ENCODE measurements at places on chromosomes 1 and 21. TPM values are rescaled to one million over a fixed set of nuclear protein-coding genes. Genes with fewer than 3 reads are reported as not detected.

DNA sequence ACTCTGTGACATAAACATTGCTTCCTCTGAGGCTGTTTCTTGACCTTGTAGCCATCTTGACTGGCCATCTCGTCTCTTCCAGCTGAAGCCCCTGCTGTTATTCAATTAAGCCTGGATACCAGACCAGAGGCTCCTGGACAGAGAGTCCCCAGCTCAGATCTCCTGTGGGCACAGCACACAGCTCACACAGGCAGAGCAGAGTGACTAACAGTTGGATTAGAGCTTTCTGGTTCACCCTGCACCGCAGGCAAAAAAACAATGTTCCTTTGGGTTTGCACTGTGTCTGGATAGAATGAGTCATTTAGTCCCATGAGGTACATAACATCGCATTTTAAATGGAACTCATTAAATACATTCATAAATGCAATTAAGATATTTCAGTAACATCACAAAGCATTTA is 33.4 kb upstream of the USH2A start:
- no peak overlapping the region for H3K27ac ChIP-seq
- H3K4me3 ChIP-seq, result no peak overlapping the region
- H3K27me3 ChIP-seq, result no peaks in the 10 kb centered on the region
- no peak for DNase-seq
- H3K4me1 ChIP-seq, result no peaks in the 10 kb centered on the region

- no peak overlapping the region for H3K27ac ChIP-seq
- no peak overlapping the region for H3K4me3 ChIP-seq
Measured at GRCh38 chr1:30904191-30904961, 4.2 kb downstream of the SDC3 start.

- H3K36me3 ChIP-seq, result no peaks in the 10 kb centered on the region
- H3K27ac ChIP-seq, result peak overlapping the region; percentile 81
- no peak overlapping the region for H3K4me3 ChIP-seq
Measured at GRCh38 chr1:86773341-86774288, 69.2 kb downstream of the SH3GLB1 start.

- no peak for DNase-seq
- H3K4me3 ChIP-seq, result no peak overlapping the region
- no peaks in the 10 kb centered on the region for H3K4me1 ChIP-seq
- no peak overlapping the region for H3K27ac ChIP-seq
- H3K27me3 ChIP-seq, result no peaks in the 10 kb centered on the region
- no peaks in the 10 kb centered on the region for H3K36me3 ChIP-seq
Measured at GRCh38 chr1:158255656-158256055, 1.4 kb downstream of the CD1A start.

GRCh38 chr1:241963722-241964121 is 6.2 kb downstream of the BECN2 start:
- no peaks in the 10 kb centered on the region for H3K36me3 ChIP-seq
- no peaks in the 10 kb centered on the region for H3K27me3 ChIP-seq
- no peak overlapping the region for H3K27ac ChIP-seq

DNA sequence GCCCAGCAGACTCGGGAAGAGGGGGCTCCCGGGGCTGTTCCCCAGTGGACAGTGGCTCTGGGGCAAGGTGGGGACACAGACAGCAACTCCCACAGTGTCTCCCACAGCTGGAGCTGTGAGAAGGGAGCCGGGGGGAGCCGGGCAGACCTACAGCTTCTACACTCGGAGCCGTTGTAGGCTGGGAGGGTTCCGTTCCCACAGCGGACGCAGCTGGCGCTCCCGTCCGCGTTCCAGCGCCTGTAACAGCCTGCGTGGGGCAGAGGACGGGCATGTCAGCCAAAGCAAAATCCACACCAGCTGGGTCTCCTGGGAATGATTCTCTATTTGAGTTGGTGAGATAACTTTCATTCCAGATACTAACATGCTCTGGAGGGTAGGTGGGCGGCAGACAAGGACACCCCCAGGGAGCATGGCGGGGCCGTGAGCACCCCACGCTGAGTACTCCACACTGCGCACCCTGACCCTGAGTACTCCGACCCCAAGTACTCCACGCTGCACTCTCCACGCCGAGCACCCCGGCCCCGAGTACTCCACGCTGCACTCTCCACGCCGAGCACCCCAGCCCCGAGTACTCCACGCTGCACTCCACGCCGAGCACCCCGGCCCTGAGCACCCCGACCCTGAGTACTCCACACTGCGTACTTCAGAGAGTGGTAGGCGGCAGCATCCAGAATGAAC is 13.4 kb upstream of the RNF223 start:
- no peaks in the 10 kb centered on the region for H3K36me3 ChIP-seq
- H3K27ac ChIP-seq, result no peak overlapping the region
- no peak for DNase-seq

GRCh38 chr1:63981408-63981773 is 207.6 kb downstream of the ROR1 start:
- H3K27me3 ChIP-seq, result no peaks in the 10 kb centered on the region
- H3K36me3 ChIP-seq, result no peaks in the 10 kb centered on the region
- no peaks in the 10 kb centered on the region for H3K4me1 ChIP-seq

DNA sequence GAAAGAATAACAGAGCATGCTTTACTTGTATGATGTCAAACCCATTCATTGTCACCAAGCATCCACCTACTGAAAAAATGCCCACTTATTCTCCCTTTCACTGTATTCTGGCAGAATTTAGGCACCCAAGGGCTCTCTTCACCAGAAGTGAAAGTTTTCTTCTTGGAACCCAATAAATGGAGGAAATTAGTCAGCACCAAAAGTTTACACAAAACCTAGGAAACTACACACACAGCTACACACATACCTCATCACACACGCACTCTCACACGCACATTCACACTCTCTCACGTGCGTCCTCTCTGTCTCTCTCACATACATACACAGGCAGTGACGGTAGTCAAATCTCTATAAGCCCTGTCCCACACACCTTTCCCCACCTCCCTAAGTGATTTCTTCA is 37.6 kb downstream of the MCOLN2 start:
- no peaks in the 10 kb centered on the region for H3K36me3 ChIP-seq
- no peak overlapping the region for H3K27ac ChIP-seq
- H3K4me3 ChIP-seq, result no peak overlapping the region
- H3K4me1 ChIP-seq, result no peaks in the 10 kb centered on the region
- peaks cover 45% of the 10 kb centered on the region for H3K27me3 ChIP-seq

DNA sequence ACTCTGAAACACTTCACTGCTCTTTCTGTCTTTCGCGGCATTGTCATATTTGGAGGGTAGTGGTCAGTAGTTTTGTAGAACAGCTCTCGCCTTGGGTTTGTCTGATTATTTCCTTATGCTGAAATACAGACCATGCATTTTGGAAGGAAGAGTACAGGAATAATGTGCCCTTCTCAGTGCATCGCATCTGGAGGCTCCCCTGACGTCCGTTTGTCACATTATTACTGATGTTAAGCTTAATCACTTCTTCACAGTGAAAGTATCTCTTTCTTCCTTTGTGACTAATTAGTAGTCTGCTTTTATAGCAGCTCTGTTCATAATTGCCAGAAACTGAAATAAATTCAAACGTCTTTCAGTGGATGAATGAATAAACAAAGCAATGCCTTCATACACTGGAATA is 85.7 kb upstream of the CXADR start:
- no peak overlapping the region for H3K27ac ChIP-seq
- no peaks in the 10 kb centered on the region for H3K27me3 ChIP-seq
- H3K36me3 ChIP-seq, result no peaks in the 10 kb centered on the region
- no peaks in the 10 kb centered on the region for H3K4me1 ChIP-seq
- no peak overlapping the region for H3K4me3 ChIP-seq
- no peak for DNase-seq

GRCh38 chr1:61080413-61081143 is 1.8 kb upstream of the NFIA start:
- peaks cover 55% of the 10 kb centered on the region for H3K4me1 ChIP-seq
- H3K27ac ChIP-seq, result peak overlapping the region; percentile 50
- DNase-seq, result peak; percentile 48
- H3K4me3 ChIP-seq, result no peak overlapping the region

DNA sequence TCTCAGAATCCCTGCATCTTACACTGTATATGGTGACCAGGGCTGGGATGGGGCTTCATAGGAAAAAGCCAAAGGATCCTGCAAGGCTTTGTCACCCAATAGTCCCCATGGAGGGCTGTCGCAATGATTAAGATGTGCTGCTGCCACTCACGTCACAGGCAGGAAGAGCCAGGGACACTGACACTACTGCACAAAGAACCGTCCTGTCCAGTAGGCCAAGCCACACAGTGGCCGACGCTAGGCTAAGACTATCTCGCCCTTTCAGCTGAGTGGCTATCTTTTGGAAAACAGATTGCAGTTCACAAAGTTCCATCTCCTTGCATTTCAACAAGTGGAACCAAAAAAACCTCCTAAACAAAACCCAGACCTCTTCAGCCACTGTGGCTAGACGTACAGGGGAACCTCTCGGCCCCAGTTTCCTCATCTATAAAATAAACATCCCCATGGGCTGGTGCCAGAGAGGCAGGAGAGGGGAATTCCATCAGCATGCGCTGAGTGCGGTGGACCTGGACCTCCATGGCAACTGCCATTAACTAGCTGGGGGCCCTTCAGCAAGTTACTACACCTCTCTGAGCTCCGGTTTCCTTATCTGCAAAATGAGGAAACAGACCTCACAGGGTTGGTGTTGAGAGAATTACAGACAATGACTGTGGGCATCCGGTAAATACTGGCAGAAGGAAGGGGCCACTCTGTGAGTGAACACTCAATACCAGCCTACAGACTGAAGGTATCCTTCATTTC is 8.7 kb downstream of the CAPZB start:
- peaks cover 41% of the 10 kb centered on the region for H3K4me1 ChIP-seq
- no peak overlapping the region for H3K4me3 ChIP-seq
- H3K36me3 ChIP-seq, result peaks cover 1% of the 10 kb centered on the region
- peak; percentile 97 for DNase-seq

GRCh38 chr1:38125837-38126520 is 79.4 kb upstream of the POU3F1 start:
- H3K4me3 ChIP-seq, result no peak overlapping the region
- DNase-seq, result no peak
- H3K27ac ChIP-seq, result no peak overlapping the region
- no peaks in the 10 kb centered on the region for H3K4me1 ChIP-seq
- no peaks in the 10 kb centered on the region for H3K27me3 ChIP-seq

- H3K4me3 ChIP-seq, result no peak overlapping the region
- no peaks in the 10 kb centered on the region for H3K36me3 ChIP-seq
Measured at GRCh38 chr1:205241366-205242030, 13.8 kb downstream of the TMCC2 start.

- no peaks in the 10 kb centered on the region for H3K27me3 ChIP-seq
- no peak for DNase-seq
- H3K4me3 ChIP-seq, result no peak overlapping the region
- no peak overlapping the region for H3K27ac ChIP-seq
- H3K36me3 ChIP-seq, result peaks cover 4% of the 10 kb centered on the region
- peaks cover 22% of the 10 kb centered on the region for H3K4me1 ChIP-seq
Measured at GRCh38 chr1:39269349-39269748, 64.9 kb downstream of the MACF1 start.

- H3K27me3 ChIP-seq, result no peaks in the 10 kb centered on the region
- peak overlapping the region; percentile 82 for H3K4me3 ChIP-seq
- H3K36me3 ChIP-seq, result no peaks in the 10 kb centered on the region
Measured at GRCh38 chr1:15411593-15412137, 2.0 kb downstream of the EFHD2 start.

DNA sequence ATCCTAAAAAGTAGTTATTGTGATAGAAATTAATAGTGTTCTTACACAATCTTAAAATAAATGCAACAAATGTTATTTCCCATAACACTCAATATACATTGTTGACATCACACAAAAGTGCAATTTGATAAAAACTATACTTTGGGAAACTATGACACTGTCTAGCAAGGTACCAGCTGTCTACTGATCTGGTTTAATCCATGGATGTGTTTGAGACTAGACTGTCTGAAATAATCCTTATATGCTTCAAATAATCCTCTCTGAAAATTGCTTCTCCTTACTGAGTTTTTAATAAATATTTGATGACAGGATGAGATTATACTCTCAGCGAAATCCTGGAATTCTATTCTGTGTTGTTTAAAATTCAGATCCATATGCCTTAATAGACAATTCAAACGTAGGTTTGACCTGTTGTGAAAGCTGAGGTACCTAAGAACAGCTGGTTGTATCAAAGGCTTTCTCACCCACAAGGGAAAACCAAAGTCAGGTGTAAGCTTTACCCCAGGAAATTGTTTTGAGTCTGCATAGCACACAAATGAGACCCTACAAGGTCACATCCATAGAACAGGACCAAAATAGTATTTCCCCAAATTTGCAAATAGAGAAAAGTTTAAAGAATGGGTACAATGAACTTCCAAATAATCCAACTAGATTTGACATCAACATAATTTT is 8.8 kb upstream of the GFI1 start:
- H3K27ac ChIP-seq, result no peak overlapping the region
- H3K36me3 ChIP-seq, result no peaks in the 10 kb centered on the region
- no peak overlapping the region for H3K4me3 ChIP-seq

DNA sequence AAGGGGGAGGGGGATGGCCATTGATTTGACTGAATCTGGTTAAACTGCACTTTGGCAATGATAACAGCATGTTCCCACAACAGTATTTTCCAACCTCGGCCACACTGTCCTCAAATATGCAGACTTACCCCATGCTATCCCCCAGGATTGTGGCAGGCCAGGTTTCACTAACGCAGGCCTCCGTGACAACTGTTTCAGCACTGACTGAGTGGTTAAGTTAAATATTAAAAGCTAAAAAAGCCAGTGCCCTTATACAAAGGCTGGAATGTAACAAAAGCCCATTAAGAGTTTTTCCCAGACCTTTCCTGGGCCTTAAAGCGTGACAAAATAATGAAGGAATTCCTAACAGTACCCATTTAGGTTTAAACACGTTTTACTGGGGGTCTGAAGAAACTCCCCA is 202.9 kb downstream of the USP25 start:
- no peaks in the 10 kb centered on the region for H3K4me1 ChIP-seq
- H3K27ac ChIP-seq, result no peak overlapping the region
- no peaks in the 10 kb centered on the region for H3K36me3 ChIP-seq
- no peak overlapping the region for H3K4me3 ChIP-seq
- H3K27me3 ChIP-seq, result no peaks in the 10 kb centered on the region

- H3K4me1 ChIP-seq, result no peaks in the 10 kb centered on the region
- DNase-seq, result peak; percentile 18
- no peaks in the 10 kb centered on the region for H3K36me3 ChIP-seq
- no peaks in the 10 kb centered on the region for H3K27me3 ChIP-seq
- H3K27ac ChIP-seq, result no peak overlapping the region
- no peak overlapping the region for H3K4me3 ChIP-seq
Measured at GRCh38 chr1:30111431-30111830, 612.0 kb downstream of the MATN1 start.

GRCh38 chr1:231376875-231377549 is 38.9 kb downstream of the SPRTN start:
- DNase-seq, result no peak
- H3K4me1 ChIP-seq, result peaks cover 20% of the 10 kb centered on the region
- no peak overlapping the region for H3K27ac ChIP-seq

Gene RAB42
- total RNA-seq, result 1.2 TPM

Gene MRPL20
- 125 TPM for total RNA-seq

Gene PTGFRN
- 71.6 TPM for total RNA-seq

Gene ERMAP
- total RNA-seq, result 7.8 TPM

Gene C1orf115
- 15.8 TPM for total RNA-seq

Gene NPHP4
- total RNA-seq, result 9.9 TPM

Gene FMO1
- total RNA-seq, result not detected

Gene KRTAP19-5
- not detected for total RNA-seq
